CD4-positive, alpha-beta T cell treated with Interferon gamma for 1 hour (primary cell): ENCODE measurements at places on chromosomes 1 and 21.

DNA sequence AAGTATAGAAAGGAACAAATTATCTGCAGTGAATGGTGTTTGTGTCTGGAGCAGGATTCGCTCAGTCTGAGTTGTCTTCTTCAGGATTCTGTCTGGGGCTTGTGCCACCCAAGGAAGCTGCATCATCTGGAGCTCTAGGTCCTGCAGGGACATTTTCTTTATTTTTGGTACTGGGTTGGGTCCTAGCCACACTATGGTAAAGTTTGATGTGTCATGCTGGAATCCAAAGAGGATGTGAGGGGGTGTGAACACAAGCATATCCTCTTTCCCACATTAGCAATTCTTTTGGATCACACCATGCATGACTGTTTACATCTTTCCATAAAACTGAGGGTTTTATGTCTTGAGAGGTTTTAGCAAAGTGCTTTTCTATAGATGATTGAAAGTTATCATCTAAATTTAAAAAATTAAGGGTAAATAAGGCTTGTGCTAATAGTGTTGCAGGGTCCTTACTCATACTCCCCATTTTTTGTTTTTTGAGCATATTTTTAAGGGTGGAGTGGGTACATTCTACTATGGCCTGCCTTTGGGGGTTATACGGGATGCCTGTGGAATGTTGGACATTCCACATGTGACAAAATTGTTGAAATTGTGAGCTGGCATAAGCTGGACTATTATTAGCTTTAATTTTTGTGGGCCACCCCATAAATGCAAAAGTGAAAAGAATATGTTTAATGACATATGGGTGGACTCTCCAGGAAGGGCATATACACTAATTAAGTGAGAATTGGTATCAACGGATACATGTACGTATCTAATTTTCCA, 152.0 kb upstream of the HMCN1 start:
- DNase-seq, result no peak

- DNase-seq, result no peak
These were observed 24.7 kb upstream of the LAMC2 start for GRCh38 chr1:183161391-183161790.

- DNase-seq, result no peak
These were observed 55.7 kb downstream of the GIPC2 start for GRCh38 chr1:78101514-78101913.

GRCh38 chr1:153801028-153801625, 25.9 kb downstream of the SLC27A3 start:
- no peak for DNase-seq

GRCh38 chr1:153353226-153353947, 4.3 kb upstream of the S100A9 start:
- DNase-seq, result no peak

- DNase-seq, result no peak
These were observed 36.6 kb downstream of the CAPZB start for GRCh38 chr1:19448491-19449439.

GRCh38 chr1:32892368-32893197, 6.3 kb downstream of the HPCA start:
- peak; percentile 22 for DNase-seq

GRCh38 chr1:76330991-76331603, 256.6 kb downstream of the ST6GALNAC3 start:
- peak; percentile 28 for DNase-seq

DNA sequence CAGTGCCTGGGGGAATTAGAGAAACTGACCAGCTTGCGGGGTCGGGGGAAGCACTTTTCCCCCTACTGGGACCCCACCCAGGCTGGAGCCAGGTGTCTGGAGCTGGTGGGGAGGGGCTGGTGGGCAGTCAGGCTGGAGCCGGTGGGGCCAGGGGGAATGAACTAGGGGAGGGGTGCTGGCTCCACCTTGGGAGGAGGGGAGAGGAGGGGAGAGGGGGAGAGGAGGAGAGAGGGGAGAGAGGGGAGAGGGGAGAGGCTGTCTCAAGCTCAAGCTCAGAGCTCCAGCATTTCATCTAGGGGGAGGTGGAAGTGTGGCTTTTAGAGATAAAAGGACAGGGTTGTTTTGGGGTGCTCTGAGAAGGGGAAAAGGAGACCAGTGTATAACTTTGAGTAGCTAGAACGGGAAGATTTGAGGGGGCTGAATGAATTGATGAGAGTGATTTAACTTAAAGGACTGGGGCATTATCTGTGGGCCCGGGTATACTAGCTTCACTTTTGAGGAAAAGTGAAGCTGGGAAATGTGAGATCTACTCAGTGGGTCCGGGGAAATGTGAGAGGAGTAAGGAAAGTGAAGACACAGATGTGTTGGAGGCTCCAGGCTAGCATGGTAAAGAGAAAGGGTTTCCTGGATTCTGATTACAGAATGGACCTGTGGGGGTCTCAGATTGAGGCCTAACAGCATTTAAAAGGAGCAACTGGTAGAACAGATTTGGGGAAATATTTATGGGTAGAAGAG, 2.8 kb downstream of the EFNA1 start:
- DNase-seq, result no peak

GRCh38 chr1:47420547-47420946, 4.5 kb downstream of the FOXE3 start:
- no peak for DNase-seq

- DNase-seq, result no peak
These were observed 4.9 kb upstream of the ATXN7L2 start for GRCh38 chr1:109478806-109479205.

DNA sequence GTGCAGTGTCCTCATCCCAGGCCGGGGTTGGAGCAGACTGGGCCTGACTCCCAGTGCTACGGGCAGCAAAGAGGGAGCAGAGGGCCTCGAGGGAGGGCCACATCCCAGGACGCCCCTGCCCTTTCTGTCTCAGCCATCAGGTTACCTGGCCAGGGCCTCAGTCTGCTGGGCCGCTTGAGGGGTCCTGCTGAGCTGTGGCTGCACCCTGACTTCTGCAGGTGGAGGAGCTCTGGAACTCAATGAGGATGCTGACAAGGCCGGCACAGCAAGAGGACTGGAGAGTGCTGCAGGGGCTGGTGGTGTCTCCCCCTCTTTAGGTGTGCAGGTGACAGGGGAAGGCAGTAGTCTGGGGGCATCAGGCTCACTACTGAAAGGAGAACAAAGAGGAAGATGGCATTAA, 3.3 kb downstream of the ZNF692 start:
- no peak for DNase-seq

DNA sequence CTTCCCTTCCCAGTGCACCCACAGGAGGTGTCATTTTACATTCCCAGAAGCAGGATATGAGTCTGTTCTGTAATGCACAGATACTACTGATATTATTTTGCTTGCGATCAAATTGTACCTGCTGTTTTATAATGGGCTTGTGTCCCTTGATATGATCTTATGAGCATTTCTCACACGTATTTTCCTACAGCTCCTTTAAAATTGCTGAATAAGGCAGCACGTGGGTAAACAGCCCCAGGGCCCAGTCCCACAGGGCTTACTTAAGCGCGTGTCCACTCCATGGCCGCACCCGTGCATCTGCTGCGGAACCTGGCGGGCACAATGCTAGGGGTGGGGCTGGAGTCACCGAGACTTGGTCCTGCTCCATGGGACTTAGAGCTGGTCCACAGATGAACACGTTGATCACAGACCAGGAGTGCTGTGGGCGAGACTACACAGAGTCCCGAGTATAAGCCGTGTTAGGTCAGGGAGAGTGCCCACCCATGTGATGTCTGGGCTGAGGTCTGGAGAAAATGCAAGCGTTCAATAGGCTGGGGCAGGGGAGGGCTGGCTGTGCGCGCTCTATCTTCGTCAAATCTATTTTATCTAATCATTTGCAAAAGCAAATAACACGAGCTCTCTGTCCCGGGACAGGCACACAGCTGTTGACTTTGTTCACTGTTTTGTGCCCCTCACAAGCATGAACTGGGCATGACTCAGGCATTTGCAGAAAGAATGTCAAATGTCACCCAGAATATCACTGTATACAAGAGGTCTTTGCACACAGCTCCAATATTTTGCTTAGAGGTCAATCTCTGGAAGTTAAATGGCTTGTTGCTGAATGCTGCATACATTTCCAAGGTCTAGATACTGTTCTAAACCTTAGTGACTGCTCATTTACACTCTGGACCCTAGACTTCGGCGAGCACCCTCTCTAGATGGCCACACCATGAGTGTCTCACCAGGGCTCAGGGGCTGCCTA, 119.3 kb downstream of the CRYAA start:
- no peak for DNase-seq

GRCh38 chr1:7250597-7251453, 465.6 kb downstream of the CAMTA1 start:
- no peak for DNase-seq

GRCh38 chr21:28253338-28253737, 739.3 kb downstream of the LTN1 start:
- DNase-seq, result no peak

DNA sequence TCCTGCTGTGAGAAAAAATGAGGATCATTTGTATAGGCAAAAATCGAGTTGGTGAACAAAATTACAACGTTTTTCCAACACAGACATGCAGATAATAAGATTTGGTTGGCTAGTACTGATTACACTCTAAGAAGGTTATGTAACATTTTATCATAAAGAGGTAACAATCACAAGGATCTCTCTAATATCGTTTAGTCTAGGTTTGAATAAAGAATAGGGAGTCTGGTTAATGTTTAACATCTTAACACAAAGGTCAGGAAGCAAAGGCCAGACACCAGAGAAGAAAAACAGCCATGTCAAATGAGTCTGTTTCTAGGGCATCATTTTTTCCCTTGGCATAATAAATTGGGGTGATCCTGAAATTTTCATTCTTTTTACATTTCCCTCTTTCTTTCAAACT, 207.4 kb upstream of the CHRM3 start:
- no peak for DNase-seq

DNA sequence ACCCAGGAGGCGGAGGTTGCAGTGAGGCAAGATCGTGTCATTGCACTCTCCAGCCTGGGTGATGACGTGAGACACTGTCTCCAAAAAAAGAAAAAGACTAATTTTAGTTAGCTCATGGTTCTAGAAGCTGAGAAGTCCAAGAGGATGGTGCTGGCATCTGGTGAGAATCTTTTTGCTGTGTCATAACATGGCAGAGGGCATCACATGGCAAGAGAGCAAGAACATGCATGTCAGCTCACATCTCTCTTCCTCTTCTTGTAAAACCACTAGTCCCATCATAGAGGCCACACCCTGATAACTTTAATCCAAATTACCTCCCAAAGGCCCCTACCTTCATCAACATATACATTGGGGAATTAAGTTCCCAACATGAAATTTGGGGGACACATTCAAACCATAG, 13.8 kb upstream of the CNN3 start:
- DNase-seq, result no peak

GRCh38 chr1:159100589-159100988, 24.0 kb upstream of the AIM2 start:
- no peak for DNase-seq

DNA sequence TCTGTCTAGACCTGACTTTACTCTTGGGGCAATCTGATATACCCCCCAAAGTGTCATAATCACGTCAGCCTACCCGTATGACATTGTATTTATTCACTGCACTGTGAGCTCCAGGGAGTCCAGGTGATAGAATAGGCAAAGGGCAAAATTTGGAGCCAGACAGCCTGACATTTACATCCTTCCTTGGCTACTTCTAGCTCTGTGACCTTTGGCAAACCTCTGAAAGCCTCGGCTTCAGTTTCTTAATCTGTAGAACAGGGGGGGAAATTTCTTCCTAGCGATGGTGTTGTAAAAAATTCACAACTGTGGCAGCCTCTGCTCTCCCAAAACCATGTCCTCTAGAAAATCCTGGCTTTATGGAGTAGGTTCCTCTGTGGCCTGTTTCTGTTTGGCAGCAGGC, 240.9 kb downstream of the KIF26B start:
- DNase-seq, result no peak

- no peak for DNase-seq
These were observed 104.2 kb upstream of the ADGRL4 start for GRCh38 chr1:79110749-79111148.

DNA sequence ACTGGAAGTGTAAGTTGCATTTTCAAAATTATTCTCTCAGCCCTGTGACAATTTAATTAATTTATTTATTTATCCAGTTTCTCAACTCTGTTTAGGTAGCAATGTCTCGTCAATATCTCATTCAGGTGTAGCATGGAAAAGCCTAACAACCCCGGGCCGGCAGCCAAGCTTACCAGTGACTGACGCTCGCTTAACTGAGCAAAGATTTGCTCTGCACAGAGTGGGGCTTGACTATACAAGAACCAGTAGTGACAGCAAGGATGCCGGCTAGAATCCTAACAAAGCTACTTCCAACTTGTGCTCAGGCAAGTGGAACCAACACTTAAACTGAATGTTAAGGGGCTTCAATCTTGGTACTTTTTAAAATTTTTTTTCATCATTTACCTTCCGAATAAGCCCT, 80.9 kb upstream of the ESRRG start:
- DNase-seq, result no peak

GRCh38 chr21:35644523-35644922, 415.8 kb downstream of the SETD4 start:
- no peak for DNase-seq

GRCh38 chr1:117673405-117673804, 67.6 kb downstream of the TENT5C start:
- DNase-seq, result no peak

GRCh38 chr1:236829085-236829484, 34.0 kb downstream of the MTR start:
- DNase-seq, result no peak

DNA sequence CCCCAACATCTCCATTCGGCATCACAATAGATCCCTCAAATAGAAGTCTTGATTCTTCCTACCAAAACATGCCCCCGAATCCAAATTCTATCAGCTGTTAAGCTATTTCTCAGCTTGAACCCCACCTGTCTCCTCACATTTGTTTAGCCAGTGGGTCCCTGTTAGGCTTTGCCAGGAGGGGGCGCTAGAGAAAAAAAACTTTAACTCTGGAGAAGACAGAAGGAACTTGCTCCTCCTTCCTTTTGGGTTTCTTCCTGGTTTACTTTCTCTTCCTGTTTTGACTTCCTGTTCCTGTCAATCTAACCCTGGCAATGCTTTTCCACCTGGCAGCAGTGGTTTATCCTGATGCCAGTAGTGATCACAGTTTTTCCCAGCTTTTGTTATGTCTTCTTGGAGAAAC, 95.6 kb upstream of the KCNK1 start:
- DNase-seq, result no peak

- DNase-seq, result no peak
These were observed 116.4 kb downstream of the PBX1 start for GRCh38 chr1:164675342-164675904.

DNA sequence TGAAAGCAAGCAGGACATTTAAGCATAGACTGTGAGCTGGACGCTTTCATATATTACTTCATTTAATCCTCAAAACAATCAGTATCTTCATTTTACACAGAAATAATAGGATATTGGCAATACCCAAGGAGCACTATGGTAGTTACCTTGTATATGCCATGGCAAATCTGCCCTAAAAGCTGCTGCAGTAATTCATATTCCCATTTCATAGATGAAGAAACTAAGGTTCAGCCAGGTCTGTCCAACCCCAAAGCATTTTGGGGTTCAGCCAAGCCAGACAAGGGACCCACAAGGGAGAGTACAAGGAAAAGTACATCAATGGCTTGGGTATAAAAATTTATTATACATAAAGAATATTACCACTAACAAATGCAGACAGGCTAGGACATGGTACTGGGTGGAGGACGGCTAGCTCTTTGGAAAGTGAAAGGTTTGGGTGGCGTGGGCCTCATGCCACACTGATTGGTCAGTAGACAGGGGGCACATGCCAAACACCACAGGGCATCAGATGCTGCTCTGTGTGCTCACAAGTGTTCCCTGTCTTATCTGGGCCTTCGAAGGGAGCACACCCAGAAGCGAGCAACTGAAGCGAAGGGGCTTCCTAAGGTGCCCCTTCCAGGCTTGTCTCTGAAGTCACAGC, 23.9 kb upstream of the PTAFR start:
- no peak for DNase-seq
